GM06990 (cell line): ENCODE measurements at places on chromosomes 12 and 14.

DNA sequence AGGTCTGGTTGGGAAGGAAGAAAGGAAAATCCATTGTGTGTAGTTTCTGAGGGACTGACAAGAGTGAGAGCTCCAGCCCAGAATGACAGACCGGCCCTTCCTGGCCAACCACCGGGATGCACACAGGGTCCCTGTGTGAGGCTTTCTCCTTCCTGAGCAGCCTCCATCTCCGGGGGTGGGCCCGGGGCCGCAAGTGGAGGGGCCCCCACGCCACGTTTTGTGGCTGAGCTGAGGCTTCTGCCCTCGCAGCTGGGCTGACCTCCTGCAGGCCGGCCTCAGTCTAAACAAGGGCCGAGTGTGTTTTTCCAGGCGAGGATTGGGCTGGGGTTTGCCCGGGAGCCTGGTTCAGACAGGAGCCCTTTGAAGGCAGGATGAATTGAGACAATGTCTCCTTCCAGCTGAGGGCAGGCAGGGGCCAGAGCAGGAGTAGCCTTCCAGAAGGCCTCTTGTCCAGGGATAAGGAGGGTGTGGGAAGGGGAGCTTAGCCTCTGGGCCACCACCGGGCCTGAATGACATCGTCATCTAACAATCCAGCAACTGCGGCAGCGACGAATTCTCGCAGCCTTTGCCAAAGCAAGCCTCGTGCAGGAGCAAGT lies 96.5 kb upstream of the NCOR2 start:
- no peak for DNase-seq

- peak; percentile 81 for DNase-seq
Observed at GRCh38 chr12:118035190-118036041, 18.9 kb downstream of the RFC5 start.

GRCh38 chr12:75853626-75854025 lies 177.9 kb downstream of the PHLDA1 start:
- no peak for DNase-seq

DNA sequence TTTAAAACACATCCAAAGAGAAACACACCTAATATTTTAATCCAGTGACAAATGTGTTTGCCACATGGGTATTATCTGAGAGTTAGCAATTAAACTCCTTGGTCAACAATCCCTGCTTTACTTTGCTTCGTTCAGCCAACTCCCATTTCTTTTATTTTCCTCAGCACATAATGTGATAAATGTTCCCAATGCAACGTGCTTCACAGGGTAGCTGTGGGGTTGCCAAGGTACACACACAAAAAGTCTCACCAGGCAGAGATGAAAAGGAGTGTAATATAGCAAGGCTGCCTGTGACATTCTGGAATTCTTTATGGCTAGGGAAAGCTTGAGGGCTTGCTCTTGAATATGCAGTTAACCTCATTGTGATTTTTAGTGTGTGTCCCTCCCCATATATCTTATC lies 208.0 kb upstream of the DIO2 start:
- no peak for DNase-seq

- DNase-seq: no peak
Observed at GRCh38 chr14:67071506-67071905, 117.7 kb upstream of the GARIN2 start.
